ENCODE measurements at places on chromosomes 4 and X.

DNA sequence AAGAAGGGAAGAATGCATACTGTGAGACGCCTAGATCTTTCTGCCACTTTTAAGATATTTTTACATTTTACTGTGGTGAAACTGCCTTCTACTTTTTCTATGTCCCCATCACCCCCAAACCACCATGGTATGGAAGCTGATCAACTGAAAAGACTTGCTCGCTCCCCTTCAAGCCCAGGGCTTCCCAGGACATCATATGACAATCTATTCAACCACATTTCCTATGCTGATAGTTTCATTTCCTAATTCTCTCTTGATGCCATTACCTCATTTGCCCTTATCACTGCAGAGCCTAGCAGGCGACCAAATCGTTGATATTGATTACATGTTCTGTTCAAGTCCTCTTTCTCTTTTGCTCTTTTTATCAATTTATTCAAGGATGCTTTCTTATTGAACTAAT is 40.1 kb upstream of the KLHL34 start:
- no peak for DNase-seq

DNA sequence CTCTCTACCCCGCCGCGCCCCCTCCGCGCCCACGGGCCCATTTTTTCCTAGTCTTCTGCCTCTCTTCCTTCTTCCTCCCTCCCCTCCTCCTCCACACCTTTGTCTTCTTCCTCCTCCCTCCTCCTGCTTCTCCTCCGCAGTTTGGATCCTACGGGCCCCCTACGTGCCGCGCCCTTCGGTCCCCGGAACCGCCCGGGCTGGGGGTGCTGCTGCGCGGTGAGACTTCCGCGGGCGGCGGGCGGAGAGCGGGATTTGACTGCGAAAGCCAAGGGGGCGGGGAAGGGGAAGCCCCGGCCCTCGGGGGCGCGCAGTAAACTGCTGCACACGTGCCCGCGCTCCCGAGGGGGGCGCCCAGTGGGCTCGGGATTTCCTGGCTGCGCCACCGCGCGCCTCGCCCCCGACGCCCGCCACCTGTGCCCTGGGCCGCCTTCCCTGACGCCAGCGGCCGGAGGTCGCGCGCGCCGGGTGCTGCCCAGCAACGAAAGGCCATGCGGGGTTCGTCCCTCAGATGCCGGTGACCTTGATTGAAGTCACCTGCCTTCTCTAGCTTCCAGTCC is 3.3 kb upstream of the NKX3-2 start:
- DNase-seq, result no peak

GRCh38 chr4:187811591-187811990 is 184.0 kb upstream of the ZFP42 start:
- DNase-seq, result no peak

GRCh38 chr4:29405116-29405515 is 1315.1 kb upstream of the PCDH7 start:
- DNase-seq, result no peak

DNA sequence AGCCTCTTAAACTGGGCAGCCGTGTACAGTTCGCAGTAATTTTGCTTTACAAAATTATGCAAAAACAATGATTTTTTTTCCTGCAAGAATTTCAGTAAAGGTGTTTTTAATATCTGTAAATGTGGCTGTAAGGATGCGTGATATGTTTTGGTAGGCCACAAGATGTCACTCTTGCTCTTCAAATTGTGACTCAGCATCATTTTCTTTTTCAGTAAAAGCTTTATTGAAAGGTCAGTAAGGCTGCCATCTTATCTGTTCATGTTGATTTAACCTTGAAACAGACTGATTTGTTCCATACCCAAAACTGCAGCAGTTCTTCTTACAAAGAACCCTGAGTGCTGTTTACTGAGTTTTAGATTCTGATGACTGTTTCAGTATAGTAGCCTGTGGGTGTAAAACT is 39.9 kb downstream of the TXLNG start:
- DNase-seq, result no peak

- no peak for DNase-seq
Observed at GRCh38 chr4:109032671-109033070, 269.8 kb downstream of the COL25A1 start.

DNA sequence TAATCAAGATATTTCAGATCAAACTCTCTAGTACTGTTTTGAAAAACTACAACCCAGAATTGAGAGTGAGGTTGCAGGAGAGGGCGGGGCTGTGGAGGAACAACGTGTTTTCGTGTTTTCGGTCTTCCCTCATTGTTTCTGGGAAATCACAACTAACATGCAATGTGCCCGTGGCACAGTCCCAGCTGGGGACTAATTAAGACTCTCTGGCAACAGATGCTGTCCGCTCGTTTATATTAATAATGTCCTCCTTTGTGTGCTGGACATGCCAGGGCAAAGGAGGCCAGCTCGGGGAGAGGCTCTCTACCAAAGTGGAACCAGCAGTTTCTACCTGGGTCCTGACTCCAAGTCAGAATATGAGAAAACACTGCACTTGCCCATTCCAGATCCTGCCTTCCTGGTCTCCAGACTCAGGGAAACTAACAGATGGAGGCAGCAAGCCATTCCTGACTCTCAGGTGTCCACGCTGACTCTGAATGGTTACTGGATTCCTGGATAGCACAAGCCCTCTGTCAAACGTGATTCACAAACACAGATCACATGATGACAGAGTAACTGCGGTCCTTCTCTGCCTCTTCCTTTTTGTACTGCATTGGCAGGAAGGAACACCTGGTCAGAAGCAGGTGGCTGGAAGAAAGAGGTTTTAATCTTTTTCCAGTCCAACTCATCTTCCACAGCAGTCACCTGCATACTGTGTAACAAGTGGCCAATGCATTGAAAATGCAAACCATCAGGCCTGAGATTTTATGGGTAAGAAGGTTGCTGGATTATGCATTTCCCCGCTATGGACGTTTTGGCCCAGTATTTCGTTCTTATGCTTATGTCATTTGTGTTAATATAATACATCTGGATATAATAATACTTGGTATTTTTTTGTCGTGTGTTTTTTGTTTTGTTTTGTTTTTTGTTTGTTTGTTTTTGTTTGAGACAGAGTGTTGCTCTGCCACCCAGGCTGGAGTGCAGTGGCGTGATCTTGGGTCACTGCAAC is 65.0 kb downstream of the COQ2 start:
- no peak for DNase-seq

- DNase-seq, result no peak
Observed at GRCh38 chrX:77167993-77168392, 279.2 kb upstream of the FGF16 start.

GRCh38 chrX:18994713-18995112 is 10.8 kb upstream of the PHKA2 start:
- no peak for DNase-seq

- no peak for DNase-seq
Observed at GRCh38 chr4:38364383-38364963, 299.5 kb upstream of the KLF3 start.

DNA sequence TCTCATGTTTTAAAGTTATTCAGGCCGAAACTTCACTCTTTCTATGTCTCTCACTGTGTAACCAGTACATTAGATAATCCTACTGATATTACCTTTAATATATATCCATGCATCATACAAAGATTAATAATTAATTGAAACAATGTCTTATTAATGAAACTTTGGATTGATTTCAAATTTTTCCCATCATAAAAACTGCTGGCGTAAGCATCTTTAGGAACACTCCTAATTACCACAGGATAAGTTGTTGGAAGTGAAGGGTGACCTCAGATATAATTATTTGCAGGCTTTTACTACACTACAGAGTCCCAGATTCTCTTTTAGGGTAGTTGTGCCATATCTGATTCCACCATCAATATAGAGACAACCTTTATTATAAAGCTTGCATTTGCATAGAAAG is 181.3 kb upstream of the SFRP2 start:
- no peak for DNase-seq

- no peak for DNase-seq
Observed at GRCh38 chr4:142703694-142704309, 142.3 kb downstream of the INPP4B start.

Measured in activated CD8-positive, alpha-beta memory T cell treated with anti-CD3 and anti-CD28 coated beads for 48 hours (primary cell).